Activated CD4-positive, alpha-beta T cell treated with anti-CD3 and anti-CD28 coated beads, Interleukin-2, amount 10 ng/mL, durations not matched to agents 24 days and 14 days (primary cell): ENCODE measurements at places on chromosomes 3 and 15.

GRCh38 chr3:151011427-151011826, 38.9 kb upstream of the CLRN1 start:
- H3K27me3 ChIP-seq = peaks cover 11% of the 10 kb centered on the region
- no peak overlapping the region for H3K4me3 ChIP-seq
- no peak overlapping the region for H3K27ac ChIP-seq
- H3K36me3 ChIP-seq = no peaks in the 10 kb centered on the region
- DNase-seq = no peak

DNA sequence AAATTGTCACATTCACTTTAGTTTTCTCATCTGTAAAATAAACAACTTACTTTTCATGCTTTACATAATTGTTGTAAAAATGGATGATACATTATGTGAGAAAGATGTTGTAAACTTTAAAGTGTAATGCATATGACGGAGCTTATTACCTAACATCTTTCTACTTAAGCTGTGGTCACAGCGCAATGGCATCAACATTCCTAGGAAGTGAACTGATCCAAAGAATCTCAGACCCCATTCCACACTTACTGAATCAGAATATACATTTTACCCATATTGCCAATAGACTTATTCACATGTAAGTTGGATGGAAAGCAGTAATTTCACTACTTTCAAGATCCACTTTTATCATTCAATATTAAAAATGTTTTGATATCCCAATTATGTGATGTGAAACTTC, 497.5 kb downstream of the FGF12 start:
- no peak for DNase-seq
- H3K27ac ChIP-seq = no peak overlapping the region
- no peaks in the 10 kb centered on the region for H3K27me3 ChIP-seq
- no peaks in the 10 kb centered on the region for H3K4me1 ChIP-seq
- no peak overlapping the region for H3K4me3 ChIP-seq

- DNase-seq = no peak
- H3K36me3 ChIP-seq = no peaks in the 10 kb centered on the region
- no peak overlapping the region for H3K27ac ChIP-seq
- no peaks in the 10 kb centered on the region for H3K4me1 ChIP-seq
- no peak overlapping the region for H3K4me3 ChIP-seq
- H3K27me3 ChIP-seq = no peaks in the 10 kb centered on the region
These were observed 255.6 kb downstream of the MAGI1 start for GRCh38 chr3:65783117-65783516.

DNA sequence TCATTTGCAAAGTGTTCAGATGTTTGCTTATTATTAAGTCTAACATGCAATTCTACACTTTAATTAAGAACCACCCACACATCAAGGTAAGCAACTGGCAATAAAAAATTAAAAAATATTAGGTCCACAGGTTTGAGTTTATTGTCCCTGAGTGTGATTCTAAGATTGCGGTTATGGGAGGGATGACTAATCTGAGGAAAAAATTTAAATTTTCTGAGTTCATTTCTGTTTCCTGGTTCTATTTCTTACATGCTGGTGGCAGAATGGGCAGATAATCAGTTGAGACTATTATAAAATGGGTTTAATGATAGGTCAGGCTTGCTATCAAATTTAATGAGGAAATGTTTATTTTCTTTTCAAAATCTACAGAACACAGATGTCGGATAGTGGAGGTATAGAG, 105.9 kb downstream of the TP63 start:
- H3K4me3 ChIP-seq = no peak overlapping the region
- no peaks in the 10 kb centered on the region for H3K4me1 ChIP-seq
- H3K27me3 ChIP-seq = no peaks in the 10 kb centered on the region
- no peak for DNase-seq
- H3K36me3 ChIP-seq = no peaks in the 10 kb centered on the region
